CD4-positive, alpha-beta T cell treated with Interleukin-21 for 1 hour (primary cell): ENCODE measurements at places on chromosomes 16 and 17.

DNA sequence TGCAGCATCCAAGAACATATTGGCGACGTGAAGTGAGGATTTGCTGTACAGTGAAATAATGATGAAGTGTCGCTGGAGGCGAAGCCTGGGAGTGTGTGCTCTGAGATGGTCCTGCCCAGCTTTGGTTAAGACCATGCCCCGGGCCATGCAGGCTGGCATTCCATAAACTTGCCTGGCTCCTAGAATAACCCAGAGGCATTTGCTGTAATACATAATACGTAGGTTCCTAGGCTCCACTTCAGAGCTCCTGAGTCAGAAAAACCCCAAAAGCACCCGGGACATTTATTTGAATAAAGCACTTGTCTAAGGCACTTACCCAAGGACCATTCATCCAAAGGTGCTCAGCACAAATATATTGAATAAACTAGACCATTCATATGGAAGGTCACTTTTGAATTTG is 279.3 kb downstream of the ABCC12 start:
- DNase-seq = no peak

DNA sequence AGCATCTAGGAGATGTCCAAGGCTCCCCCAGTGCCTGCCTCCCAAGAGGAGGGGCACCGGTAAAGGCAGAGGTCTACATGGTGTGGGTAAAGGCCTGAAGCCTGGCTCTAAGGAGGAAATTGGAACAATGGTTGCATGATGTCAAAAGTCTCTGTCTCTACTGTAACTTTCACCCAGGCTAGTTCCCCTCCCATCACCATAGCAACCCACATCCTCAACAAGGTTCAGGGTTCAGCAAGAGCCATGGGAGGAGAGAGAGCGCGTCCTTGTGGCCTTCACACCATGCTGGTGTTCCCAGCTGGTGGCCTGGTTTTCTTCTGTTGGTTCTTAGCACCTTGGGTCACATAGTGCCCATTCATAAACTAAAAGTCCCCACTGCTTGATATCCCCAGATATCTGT is 196.7 kb upstream of the CDH5 start:
- no peak for DNase-seq

DNA sequence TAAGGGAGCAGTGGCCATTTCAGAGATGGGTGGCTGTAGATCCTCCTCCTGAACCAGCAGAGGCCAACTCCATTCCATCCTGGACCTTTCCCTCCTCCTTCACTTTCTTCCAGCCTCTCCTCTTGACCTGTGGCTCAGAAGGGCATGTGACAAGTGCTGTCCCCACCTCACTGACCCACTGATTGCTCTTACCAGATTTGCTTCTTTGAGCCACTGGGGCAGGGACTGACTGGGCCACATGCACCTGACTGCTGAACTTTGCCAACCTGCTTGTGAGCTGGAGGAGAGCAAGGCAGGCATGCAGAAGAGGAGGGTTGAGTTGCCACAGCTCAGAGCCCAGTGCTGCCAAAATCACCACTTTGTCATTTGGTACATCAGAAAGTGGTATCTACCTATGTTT is 68.3 kb downstream of the MSI2 start:
- no peak for DNase-seq

DNA sequence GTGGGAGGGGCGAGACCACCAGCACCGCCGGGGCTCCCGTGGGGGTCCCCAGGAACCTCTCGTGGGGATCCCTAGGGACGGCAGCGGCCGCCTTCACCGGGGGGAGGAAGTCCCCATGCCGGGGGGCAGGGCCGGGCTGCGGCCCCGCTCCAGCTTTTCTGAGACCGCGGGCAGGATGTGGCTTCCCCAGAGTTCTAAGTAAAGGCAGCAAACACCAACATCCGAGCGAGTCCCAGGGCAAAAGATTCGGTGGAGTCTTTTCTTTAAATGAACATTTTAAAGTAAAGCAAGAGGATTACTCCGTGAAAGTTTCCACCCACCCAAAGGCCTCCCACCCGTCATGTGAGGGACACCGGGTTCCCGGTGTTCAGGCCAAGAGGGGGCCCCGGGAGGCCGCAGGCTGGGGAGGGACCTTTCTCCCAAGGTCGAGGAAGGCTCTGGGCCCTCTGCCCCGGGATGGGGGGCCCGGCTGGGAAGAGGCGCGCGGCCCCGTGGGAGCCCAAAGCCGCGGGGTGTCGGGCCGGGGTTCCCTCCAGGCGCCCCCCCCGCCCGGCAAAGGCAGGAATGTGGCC is 137.2 kb upstream of the RPH3AL start:
- DNase-seq = peak; percentile 70

- DNase-seq = no peak
Measured at GRCh38 chr17:36661047-36661666, 59.8 kb downstream of the MRM1 start.

- DNase-seq = no peak
Measured at GRCh38 chr16:22621586-22622155, 111.0 kb downstream of the NPIPB5 start.

DNA sequence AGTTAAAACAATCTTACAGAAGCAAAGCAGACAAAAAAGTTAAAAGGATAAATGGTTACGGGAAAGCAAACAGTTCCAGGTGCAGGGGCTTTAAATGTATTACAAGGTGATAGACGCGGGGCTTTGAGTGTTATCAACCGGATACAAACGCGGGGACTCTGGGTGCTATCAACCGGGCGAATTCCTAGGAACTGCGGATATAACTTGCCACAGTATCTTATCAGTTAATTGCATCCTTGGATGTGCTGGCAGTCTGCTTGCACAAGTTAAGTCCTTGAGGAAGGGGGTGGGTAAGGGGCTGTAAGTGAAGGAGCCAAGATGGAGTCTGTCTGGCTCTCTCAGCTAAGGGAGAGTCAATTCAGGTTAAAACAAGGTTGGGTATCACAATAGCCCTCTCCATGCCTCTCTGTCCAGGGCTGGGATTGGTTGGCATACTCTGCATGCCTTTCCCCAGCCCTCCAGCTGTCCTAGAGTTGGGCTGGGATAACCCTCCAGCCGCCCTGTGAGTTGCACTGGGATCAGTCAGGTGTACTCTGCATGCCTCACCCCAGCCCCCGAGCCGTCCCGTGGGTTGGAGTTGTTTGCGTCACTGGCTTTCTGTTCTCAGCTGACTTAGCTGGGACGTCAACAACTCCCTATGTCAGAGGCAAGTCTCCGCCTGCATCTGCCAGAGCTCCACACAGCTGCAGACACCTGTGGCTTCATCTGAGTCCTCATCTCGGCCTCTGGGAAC is 40.9 kb downstream of the TMEM235 start:
- DNase-seq = peak; percentile 63

DNA sequence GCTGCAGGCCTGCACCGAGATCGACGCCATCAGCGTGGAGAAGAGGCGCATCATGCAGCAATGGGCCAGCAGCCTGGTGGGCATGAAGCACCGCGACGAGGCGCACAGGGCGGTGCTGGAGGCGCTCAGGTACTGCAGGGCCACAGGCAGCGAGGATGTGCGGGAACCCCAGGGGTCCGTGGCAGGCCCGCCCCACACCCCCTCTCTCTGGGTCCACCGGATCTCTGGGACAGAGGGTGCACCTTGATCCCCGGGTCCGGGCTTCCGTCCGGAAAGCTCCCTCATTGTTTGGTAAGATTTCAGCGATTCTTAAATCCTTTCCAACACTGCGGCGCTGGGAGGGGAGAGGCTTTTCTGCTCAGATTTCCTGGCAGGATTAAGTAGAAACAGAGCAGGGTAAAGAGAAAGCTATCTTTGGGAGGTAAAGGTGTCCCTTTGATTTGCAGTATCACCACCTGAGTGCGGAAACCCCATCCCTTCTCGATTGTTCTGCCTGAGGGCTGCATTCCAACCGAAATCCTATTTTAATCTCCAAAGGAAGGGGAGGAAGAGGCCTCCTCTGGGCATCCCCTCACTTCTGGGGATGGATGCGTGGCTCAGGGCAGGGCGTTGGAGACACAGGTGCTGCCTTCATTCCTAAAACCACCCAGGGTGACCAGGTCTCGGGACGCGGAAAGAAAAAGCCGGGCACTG is 29.2 kb downstream of the CCDC40 start:
- DNase-seq = no peak

DNA sequence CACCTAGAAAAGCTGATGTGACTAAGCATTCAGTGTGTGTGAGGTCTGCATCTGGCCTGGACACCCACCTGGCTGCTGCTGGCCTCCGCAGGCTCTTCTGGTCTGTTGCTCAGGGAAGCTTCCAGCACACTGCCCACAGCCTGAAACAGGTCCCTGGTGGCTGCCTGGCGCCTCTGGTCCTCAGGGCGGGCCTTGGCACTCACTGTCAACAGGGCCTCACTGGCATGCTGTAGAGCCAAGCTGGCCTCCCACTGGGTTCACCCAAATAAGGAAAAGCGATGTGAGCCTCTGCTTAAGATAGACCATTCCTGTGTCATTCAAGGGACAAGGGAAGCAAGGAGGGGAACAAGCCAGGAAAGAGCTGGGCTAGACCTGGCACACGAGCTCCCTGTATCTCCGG is 70.6 kb upstream of the BCO1 start:
- no peak for DNase-seq

DNA sequence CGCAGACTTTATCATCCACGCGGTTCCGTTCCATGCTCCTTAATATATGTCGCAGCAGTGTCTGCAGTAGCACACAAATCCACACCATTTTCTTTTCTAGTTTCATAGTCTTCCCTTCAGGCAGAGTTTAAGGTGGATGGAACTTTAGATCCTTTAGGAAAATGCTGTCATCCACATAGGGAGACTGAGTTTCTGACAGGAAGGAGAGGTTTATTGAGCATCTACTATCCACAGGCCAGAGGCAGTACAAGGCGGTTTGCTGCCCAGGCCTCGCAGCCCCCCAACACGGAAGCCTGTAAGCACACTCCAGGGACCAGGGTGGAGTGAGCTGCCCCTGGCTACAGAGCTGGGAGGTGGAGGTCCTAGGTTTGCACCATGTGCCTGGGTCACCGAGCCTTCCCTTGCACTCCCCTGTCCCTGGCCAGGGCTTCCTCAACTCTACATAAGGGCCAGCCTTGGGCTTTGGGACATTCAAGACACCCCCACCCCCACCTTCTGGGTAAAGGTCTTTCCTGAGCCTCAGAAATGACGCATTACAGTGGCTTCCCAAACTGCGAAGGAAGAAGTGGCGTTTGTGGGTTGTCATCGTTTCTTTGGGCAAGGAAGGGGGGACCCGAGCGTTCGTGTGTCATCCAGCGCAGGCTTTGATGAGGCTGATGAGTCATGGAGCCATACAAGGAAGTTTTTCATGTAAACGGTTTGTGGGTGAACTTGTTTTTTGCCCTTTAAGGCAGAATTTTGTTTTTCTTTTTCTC is 146.5 kb upstream of the PLCG2 start:
- DNase-seq = peak; percentile 79

DNA sequence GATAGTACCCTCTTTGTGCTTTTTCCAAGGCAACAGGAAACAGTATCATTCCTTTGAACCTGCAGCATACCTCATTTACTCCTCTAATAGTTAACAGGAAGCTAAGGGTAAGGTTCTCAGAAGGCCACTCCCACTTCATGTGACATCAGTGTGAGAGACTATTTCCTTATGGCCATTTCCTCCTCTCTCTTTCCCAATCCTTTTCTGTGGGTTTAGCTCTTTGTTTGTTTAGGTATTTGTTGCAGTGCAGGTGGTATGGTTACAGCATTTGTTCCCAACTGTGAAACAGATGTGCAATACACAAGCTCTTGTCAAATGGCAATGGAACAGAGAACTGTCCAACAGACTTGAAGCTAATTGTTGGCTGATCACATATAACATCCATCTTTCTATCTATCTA is 14.7 kb downstream of the TMC5 start:
- no peak for DNase-seq
